Activated T-helper 1 cell treated with Interleukin-2 at 50 U/mL for 16 hours (primary cell): ENCODE measurements at places on chromosomes 13 and 19.

DNA sequence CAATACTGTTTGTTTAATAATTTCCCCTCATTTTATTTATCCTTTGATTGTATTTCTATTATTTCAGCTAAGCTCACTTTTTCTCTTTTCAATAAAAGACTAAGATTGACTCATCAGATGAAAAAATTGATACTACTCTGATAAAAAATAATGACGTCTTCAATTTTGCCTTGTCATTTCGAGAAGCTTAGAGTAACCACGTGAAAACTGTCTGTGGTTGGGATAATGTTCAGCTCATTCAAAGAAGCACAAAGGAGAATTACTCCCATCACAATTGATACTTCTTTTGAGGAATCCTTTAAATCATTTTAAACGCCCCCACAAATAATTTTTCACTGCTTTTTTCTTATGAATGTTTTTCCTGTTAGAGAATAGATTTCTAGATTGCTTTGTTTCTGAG, 318.7 kb upstream of the SLITRK1 start:
- DNase-seq: no peak

GRCh38 chr19:7372810-7373209, 24.1 kb downstream of the ARHGEF18 start:
- no peak for DNase-seq

DNA sequence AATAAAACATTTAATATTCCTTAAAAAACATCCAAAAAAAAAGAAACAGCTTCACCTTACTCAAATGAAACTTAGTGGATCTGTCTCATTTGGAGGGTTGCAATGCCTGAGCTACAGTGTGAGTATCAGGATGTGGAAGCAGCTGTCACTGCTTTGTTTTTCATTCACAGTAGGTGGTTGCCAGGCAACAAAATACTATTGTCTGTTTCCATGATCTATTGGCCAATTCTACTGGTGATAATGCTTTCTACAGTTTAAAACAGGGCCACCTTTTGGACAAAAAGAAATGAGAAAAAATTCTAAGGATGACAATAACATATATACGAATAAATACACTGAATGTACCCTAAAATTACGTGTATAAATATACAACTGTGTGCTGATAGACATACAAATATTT, 3.0 kb downstream of the ENOX1 start:
- no peak for DNase-seq

GRCh38 chr13:57784633-57785032, 153.1 kb downstream of the PCDH17 start:
- DNase-seq: no peak

- DNase-seq: peak; percentile 43
Observed at GRCh38 chr19:46784262-46785053, 3.9 kb downstream of the SLC1A5 start.

- DNase-seq: no peak
Observed at GRCh38 chr13:79528759-79529191, 47.8 kb downstream of the NDFIP2 start.

DNA sequence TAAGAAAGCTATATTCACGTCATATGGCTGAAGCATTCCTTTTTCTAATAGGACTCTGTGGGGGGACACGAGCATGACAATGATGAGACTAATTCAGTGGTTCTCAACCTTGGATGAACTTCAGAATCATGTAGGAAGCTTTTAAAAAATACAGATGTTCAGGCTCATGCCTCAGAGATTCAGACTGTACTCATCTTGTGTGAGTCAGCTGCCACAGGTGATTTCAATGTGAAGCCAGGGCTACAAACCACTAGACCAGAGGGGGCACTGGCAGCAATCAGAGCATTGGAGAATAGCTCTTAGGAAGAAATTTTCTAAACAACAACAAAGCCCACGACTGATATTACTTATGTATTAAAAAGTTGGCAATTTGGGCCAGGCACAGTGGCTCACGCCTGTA, 91.7 kb downstream of the SERP2 start:
- no peak for DNase-seq

- DNase-seq: no peak
Observed at GRCh38 chr13:39811696-39812095, 156.2 kb downstream of the COG6 start.

DNA sequence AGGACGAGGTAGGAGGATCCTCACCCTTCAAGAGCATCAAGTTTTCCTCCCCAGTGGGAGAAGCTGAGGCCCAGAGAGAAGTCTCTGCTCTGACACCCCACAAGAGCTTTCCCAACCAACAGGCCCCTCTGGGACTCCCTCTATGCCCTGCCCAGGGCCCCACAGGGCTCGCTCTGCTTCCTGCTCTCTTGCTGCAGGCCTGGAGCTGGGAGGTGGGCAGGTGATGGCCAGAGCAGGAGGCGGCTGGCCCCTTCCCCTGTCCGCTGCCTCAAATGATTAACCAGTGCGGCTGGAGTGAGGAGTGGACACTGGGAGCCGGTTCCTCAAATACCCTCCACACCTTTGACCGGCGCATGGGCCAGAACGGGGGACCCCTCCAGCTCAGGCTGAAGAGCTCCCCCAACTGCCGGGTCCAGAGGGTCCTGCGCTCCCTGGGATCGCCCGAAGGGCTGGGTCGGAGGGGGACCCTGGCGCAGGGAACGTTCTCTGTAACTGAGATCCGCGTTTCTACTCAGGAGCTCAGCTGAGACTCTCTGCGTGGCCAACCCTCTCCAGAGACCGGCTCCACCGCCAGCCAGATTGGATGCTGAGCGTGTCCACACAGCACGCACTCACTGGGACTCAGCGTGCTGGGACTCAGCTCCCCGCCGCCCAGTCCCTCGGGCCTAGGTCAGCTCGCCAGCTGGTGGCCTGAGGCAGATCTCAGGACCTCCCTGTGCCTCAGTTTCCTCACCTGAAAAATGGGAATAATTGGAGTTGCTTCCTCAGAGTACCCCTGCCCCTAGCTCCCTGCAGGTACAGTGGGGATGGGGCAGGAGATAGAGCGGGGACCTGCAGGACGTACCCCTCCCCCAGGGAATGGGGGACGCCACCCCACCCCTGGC, 6.7 kb upstream of the ONECUT3 start:
- no peak for DNase-seq

- no peak for DNase-seq
Observed at GRCh38 chr19:29062475-29063435, 150.2 kb downstream of the UQCRFS1 start.

- DNase-seq: no peak
Observed at GRCh38 chr19:17159466-17160393, 55.4 kb upstream of the USE1 start.

- no peak for DNase-seq
Observed at GRCh38 chr13:66855131-66855530, 375.0 kb downstream of the PCDH9 start.

- DNase-seq: no peak
Observed at GRCh38 chr19:56403261-56403660, 871 bp upstream of the ZNF583 start.

GRCh38 chr19:5903624-5904351, at the start of gene NDUFA11:
TSS of gene NDUFA11 (minus strand) at chr19:5903790. CDS start at chr19:5903708, 82 bp downstream.
- DNase-seq: peak; percentile 93

- no peak for DNase-seq
Observed at GRCh38 chr19:755063-755462, 4.2 kb downstream of the MISP start.

GRCh38 chr19:56668676-56669075, 2.9 kb downstream of the ZNF835 start:
- DNase-seq: no peak

DNA sequence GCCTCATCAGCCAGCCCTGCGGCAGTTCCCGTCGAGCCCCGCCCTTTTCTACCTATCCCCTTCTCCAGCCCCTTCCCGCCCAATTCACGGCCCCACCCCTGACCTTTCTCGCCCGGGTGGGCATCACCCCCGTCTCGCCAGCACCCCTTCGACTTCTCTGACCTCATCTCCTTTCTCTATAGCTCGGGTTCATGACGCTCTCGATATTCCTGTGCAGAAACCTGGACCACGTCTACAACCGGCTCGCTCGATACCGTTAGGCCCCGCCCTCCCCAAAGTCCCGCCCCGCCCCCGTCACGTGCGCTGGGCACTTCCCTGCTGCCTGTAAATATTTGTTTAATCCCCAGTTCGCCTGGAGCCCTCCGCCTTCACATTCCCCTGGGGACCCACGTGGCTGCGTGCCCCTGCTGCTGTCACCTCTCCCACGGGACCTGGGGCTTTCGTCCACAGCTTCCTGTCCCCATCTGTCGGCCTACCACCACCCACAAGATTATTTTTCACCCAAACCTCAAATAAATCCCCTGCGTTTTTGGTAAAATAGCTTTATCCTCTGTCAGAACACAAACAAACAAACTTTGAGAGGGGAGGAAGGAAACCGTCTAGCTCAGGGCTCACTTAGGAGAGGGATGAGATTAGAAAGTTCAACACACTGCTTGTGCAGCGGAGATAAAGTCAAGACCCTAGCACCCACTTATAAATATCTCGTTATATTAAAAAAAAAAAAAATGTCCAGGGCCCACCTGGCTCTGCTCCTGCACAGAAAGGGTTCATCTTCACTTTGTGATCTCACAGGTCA, 5.1 kb downstream of the CD37 start:
- DNase-seq: no peak

DNA sequence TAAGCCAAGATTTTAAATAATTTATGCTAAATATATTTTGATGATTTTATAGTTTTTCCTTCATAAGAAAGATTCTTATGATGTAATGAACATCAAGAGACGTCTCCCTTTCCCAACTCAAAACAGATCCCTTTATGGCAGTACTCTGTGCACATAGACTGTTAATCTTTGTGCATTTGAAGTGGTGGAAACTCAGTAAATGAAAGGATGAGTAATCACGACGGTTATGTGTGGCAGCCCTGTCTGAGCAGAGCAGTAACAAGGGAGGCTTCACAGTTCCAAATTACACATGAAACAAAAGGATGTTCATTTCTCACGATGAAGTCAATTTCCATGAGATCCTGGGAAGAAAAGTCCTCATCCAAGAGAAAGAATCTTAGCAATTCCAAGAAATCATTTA, 498.1 kb downstream of the KLF5 start:
- no peak for DNase-seq

- no peak for DNase-seq
Observed at GRCh38 chr19:21586311-21587116, 81.1 kb downstream of the ZNF429 start.

GRCh38 chr19:10420444-10421239, at the start of gene PDE4A:
TSS of gene PDE4A (plus strand) at chr19:10420538. CDS start at chr19:10420765, 227 bp downstream.
- no peak for DNase-seq

DNA sequence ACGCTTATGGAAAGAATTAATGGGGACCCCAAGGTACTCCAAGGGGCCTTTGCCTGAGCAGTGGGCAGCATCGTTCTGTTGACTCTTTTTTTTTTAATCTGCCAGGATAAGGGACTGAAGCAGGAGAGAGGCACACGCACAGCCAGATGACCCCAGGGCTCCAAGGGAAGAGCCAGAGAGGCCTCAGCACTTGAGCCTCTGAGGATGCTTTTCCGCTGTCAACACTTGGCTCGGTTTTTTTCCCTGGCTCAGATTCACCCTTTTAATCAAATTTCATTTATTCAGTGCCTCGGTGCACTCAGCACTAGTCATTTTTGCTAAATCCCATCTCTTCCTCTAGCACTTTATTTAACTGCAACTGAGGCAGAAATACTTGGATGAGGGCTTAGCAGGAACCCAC, 226.3 kb downstream of the FGF9 start:
- DNase-seq: no peak

DNA sequence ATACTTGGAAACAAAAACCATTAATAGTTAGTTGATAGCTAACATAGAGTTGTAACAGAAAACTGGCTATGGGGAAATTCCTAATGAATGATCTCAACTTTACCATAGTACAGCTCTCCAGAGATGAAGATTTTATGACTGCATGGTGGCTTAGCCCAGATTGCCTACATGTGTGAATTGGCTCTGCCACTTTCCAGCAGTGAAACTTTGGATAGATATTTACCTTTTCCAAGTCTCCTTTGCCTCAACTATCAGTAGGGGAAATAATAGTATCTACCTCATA, 161.1 kb downstream of the LACC1 start:
- DNase-seq: no peak

- DNase-seq: no peak
Observed at GRCh38 chr13:113164492-113164891, 6.0 kb downstream of the PROZ start.

GRCh38 chr19:8064911-8065874, 12.6 kb downstream of the CCL25 start:
- DNase-seq: no peak

DNA sequence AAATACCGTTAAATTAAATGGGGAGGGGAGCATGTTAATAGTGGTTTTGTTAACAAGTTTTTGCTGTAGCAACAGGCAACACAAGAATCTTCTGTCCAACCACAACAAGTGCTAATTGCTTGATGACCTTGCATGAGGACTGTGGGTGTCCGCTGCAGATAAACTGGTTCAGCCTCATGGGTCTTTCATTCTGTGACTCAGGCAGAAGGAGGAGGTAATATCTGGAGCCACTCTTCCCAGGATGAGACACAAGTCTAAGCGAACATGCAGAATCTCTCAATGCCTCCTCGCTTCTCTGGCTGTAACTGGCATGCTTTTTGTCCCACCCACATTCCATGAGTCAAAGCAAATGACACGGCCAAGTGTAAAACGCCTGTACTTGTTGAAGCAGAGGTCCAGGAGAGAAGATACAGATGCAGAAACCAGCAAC, 56.6 kb upstream of the MYO16 start:
- no peak for DNase-seq

DNA sequence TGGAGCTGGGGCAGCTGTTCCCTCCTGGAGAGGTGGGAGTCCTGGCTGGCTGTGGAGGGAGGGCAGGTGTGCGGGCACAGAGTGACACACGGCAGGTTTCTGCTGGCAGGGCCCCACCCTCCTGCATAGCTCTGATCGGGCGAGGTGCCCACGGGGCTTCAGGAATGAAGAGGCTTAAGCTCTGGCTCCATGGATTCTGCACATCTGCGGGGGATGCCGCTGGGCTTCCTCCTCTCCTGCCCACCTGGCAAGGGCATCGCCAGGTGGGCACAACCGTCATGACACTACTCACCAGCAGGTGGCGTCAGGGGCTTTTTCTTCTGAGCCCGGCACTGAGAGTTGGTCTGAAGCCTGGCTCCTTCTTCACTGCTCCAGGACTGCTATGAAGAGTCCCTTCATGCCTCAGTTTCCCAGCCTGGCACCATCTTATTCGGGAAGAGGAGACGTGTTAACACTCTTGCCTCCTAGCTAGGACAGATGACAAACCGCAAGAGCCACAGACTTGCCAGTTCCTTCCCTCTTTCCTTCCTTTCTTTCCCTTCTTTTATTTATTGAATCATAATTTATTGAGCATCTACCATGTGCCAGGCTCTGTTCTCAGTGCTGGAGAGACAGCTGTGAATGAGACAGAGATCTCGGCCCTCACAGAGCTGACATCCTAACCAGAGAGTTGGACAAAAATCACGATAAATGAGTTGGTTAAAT, 15.2 kb upstream of the PAK4 start:
- DNase-seq: peak; percentile 44

DNA sequence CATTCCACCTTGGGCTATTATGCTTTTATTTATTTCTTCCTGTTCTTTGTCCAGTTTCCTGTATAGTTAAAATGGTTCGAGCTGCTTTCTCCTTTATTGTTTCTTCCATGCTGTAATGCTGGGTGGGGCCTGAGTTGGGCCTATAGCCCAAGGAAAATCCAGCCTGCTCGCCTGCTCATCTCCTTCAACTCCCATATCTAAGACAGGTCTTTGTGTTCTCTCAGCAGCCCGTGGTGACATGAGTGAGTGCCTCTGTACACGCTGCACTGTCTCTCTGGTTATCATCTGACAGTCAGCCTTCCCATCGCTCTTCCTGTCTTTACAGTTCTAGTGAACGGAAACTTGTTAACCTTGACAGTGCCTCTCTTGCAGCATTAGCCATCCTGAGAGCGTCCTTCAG, 221.9 kb upstream of the SLC10A2 start:
- DNase-seq: no peak
